Activated CD8-positive, alpha-beta T cell treated with anti-CD3 and anti-CD28 coated beads, Interleukin-2, amount 10 ng/mL, durations not matched to agents 7 days and 5 days (primary cell): ENCODE measurements at places on chromosomes 1 and 21.
A peak's percentile ranks its signal among the peaks of the same experiment; 100 is the strongest.

DNA sequence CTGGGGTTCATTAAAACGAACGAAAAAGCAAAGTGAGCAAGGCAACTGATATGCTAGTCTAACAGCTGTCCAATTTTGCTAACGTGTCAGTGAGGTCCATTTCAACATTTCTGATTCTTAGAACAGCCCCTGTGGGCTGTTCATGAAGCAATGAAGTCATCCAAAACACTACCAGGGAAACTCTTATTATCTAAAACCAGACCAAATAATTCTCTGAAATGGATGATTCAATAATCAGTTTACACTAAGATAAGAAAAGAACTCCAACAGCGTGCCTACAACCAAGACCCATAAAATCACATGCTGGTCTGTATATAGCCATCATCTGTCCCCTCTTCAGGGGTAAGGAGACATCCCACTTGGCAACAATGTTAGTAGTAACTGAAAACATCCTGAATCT, 122.7 kb downstream of the TGFBR3 start:
- DNase-seq = no peak

GRCh38 chr1:15388201-15388880, 21.3 kb upstream of the EFHD2 start:
- no peak for DNase-seq

GRCh38 chr1:204072931-204073836, at the start of gene SOX13:
TSS of gene SOX13 (plus strand) at chr1:204073115. CDS start at chr1:204112916, 39,801 bp downstream.
- DNase-seq = no peak

DNA sequence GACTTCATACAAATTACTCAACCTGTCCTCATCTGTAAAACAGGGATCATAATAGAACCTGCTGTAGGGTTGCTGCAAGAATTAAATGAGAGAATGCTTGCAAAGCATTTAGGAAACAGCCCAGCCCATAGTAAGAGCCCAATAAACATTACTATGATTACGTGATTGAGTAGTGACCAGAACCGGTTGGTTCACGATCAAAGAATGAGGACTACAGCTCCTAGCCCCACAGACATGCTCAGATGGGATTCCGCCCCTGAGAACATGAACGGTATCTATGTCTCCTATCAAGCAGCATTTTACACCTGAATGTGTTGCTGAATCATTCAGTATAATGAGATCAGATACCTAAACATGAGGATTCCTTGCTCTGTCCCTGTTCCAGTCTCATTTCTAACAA, 104.8 kb upstream of the ZNF648 start:
- DNase-seq = no peak

DNA sequence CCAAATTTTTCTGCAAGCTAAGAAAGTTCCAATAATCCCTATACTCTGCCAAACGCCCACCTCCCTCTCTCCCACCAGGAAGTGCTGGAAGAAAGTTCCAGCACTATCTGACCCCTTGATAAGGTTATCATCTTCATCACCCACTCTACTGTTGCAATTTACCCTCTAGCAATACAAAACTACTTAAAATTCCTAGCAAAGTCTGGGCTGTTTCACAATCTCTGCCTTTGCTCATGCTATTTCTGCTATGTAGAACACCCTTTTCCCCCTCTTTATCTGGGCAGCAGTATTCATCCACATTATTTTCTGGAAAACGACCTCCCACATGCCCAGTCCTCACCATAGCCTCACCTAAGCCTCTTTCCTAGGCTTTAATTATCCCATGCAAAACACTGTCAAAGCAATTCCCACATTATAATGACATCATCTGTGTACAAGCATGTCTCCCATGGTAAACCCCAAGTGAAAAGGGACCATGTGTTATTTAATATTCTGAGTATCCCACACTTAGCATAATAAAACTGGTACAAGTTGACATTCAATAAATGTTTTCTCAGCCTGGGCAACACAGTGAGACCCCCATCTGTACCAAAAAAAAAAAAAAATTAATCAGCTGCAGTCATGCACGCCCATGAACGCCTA, 12.0 kb downstream of the F11R start:
- DNase-seq = no peak

DNA sequence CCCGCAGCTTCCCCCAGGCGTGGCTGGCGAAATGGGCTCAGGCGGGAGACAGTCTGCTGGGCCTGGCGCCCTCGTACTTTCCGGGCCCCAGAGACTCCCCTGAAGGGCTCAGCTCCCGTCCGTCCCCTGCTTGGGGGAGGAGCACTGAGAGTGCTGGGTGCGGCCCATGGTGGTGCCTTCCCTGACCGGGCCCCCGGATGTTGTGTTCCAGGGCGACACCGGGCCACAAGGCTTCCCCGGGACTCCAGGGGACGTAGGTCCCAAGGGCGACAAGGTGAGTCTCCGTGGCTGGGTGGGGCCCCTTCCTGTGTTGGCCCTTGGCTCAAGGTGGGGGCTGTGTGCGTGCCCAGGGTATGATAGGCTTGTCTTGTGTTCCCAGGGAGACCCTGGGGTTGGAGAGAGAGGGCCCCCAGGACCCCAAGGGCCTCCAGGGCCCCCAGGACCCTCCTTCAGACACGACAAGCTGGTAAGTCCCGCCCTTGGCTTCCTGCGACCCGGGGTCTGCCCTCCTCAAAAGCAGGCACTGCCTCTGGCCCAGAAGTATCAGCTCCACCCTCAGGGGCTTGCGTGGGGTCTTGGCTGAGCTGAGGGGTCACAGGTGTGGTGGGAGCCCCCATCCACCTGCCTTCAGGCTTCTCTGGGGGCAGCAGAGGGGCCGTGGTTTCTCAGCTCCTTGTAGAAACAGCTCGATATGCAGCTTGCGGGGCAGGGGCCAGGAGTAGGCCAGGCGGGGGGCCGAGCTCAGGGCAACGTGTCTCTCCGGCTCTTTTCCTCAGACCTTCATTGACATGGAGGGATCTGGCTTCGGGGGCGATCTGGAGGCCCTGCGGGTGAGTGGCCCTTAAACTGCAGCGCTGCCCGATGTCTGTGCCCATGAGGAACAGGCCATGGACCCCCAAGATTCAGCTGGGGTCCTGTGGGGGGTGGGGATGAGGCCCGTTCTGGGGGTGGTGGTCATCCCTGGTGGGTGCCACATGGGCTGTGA, 62.3 kb downstream of the SLC19A1 start:
- peak; percentile 64 for DNase-seq

DNA sequence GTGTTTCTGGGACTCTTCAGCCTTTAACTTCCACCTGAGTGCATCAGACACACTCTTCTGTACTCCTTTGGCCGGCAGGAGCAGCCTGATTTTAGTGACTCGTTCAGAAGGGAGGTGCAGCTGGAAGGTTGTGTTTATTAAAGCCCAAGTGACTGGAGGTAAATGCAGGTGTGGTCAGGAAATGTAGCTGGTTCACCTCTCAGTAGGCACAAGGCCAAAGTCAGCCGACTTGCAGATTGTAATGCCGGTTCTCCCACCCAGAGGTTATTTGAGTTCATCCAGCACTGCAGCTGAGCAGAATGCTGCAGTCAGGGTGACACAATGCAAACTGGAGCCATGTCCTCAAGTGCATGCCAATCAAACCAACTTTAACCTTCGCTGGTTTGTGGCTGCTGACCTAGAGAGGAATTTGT, 91.5 kb downstream of the SPATA46 start:
- DNase-seq = no peak
